Stimulated activated CD8-positive, alpha-beta memory T cell treated with anti-CD3 and anti-CD28 coated beads, Interleukin-15, amount 100 ng/mL, for 1 hour (primary cell): ENCODE measurements at places on chromosomes 7 and 10.

DNA sequence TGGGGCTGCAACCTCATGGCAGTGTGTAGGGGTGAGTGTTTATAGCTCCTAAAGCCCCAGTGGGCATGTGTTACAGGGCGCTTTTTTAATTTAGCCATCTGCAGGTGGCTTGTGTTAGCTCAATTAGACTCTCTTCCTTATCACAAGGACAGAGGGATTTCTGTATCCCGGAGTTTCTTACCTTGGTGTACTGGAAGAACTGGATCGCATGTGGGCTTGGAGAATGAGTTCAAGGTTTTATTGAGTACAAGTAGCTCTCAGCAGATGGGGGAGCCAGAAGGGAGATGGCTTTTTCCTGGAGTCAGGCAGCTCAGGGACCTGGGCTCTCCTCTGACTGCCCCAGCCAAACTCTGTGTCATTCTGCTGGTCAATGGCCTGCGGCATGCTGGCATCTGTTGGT, 153.5 kb upstream of the C7orf33 start:
- no peak for DNase-seq

DNA sequence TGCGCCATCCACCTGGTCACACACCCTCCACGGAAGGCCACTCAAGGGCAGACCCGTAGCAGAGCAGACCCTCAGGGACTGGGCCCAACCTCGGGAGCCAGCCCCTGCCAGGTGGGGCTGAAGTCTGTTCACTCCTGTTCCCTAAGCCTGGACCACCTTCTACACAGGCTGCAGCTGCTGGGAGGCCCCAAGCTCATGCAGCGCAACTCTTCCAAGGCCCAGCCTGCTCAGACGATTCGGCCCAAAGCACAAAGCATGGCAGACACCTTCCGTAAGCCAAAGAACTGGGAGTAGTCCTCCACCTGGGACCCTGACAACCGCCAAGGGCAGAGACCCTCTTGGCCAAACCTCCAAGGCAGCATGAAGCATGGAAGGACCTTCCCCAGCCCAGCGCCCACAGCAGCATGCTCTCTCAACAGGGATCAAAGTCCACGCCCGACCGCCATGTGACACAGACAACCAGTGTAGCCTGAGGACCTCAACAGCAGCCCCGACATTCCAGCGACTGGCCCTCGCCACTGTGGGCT, 11.5 kb downstream of the SHH start:
- no peak for DNase-seq

DNA sequence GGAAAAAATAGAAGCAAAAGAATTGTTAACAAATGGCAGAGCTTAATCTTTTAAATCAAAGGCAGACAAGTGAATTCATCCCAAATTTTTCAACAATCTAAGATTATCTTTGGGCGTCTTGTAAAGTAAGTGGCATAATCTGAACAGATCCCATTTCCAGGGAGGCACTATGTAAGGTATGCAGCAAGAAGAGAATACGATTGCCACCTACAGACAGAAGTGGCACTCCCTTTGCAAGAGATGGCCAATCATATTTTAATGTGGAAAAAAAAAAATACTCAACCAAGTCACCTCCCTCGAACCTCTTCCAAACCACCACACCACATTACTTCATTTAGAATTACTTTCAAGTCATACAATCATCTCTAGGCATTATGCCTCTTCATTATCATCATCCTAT, 4.0 kb downstream of the GFRA1 start:
- no peak for DNase-seq

DNA sequence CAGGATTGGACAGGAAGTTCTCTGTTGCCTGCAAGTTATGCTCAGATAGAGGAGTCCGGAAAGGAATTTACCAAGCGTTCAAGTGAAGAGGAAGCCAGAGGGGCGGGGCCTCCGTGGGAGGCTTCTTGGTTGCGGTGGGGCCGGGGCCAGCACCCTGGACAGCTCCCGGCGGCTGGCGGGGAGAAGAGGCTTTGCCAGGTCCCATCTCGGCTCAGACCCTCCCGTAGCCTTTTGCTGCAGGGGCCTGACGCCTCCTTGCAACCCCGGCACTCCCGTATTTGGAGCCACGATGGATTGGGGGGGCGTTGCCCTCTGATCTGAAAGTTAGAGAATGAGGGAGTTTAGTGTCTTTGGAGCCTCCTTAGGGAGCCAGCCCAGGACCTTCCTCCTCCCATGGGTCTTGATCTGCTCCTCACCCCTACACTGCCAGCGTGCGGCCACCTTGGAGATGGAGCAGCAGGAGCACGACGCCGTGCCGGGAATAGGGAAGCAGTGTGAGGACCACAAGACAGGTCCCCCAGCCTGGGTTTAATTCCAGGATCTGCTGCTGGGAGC, 3.1 kb upstream of the SLC18A3 start:
- peak; percentile 36 for DNase-seq

DNA sequence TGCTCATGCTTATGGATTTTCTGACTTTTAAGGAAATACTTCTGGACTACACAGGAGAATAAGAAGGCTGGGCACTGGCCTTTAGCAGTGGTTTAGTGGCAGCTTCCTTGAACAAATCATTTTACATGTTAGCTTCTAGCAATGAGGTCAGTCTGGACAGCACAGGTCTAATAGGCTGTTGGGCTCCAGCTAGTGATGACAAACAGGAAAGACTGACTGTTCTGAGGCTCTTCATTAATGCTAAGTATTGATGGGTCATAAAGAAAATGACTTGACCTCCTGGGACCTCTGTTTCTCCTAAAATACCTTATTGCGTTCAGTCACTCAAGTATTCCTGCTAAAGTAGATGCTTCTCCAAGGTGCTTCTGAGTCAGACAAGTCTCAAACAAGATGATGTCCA, 4.9 kb upstream of the RHOBTB1 start:
- DNase-seq = no peak

DNA sequence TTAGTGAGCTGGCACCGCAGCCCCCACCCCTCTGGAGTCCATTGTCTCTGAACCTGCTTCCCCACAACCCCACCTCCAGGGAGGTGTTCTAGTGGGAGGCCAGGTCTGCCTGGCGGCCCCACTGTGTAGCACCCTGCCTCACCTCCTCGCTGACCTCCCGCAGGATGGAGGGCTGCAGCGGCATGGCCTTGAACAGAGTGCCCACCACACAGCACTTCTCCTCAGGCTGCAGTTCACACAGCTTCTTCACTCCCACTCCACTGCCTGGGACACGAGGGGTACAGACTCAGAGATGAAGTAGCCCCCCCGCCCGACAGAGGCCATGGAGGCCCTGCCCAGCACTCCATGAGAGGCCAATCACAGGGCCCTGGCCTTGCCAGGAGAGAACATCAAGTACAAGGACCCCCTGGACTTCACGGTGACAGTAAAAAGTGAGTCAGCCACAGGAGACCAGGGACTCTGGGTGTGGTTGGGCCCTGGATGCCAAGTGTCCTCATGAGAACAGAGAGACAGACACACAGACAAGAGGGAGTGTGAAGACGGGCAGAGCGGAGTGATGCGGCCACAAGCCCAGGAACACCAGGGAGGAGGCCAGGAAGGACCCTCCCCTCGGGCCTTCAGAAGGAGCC, 5.4 kb downstream of the POLD2 start:
- DNase-seq = no peak

- no peak for DNase-seq
Observed at GRCh38 chr7:128891110-128891941, 19.2 kb downstream of the KCP start.

GRCh38 chr7:17152721-17153120, 145.7 kb upstream of the AHR start:
- no peak for DNase-seq

DNA sequence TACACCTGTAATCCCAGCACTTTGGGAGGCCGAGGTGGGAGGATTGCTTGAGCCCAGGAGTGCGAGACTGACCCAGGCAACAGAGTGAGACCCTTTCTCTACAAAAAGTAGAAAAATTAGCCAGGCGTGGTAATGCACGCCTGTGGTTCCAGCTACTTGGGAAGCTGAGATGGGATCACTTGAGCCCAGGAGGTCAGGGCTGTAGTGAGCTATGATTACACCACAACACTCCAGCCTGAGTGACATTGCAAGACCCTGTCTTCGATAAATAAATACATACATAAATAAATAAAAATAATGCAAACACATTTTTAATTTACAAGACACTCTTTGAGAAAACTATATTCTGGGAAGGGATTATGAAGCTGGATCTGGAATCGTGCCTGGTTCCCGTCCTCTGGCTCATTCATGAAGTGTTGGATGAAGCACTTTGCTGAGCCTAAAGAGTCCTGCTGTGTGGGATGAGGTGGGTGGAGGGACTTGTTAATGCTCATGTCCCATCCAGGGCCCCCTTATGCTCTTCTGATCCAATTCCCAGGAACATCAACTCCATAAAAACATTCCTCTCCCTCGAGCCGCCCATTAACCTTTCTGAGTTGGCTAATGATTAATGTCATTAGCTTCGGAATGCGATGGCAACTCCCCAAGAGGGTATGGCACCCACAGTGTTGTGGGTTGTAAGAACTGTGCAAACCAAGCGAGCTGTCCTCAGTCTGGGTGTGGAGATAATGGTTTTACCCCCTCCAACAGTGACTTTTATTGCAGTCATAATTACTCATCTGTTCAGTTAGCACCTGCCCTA, 236.3 kb downstream of the BAMBI start:
- DNase-seq = no peak

DNA sequence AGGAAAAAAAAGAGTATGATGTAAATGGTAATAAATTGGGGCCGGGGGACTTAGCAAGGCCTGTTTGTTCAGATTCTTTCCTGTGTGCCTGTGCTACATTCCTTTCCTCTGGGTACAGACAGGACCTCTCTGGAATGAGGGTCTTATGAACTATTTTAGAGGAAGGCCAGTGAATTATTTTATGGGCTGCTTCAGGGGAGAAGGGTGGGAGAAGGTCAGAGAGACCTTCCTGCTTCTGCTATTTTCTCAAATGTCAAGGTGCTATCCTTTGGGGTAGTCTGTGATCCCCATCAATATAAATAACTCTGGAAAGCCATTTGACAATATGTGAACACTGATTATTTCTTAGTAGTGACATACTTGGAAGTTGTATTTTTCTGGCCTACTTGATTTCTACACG, 426.5 kb downstream of the SH2D4B start:
- no peak for DNase-seq

GRCh38 chr10:33822774-33823173, 488.3 kb upstream of the NRP1 start:
- no peak for DNase-seq

DNA sequence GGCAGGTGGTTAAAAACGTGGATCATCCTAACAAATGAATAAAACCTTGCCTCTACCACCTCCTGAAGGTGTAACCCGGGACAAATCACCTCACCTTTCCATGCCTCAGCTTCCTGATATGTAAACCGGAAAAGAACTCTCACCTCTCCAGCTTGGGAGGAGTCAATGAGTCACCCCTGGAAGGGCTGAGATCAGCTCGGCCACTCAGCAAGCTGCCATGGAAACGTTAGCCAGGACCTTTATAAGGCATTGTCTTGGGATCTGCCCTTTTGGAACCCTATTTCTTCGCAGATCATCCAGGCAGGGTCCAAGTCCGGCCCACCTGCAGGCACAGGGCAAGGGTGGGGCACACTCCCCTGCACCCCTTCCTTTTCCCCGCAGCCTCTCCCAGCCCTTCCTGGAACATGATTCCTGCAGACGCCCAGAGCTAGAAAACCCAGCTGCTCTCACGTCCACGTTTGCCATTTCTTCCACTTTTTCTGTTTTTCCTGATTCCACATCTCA, 81.6 kb upstream of the PFKP start:
- DNase-seq = no peak

- no peak for DNase-seq
Observed at GRCh38 chr7:4687956-4688355, 5.9 kb downstream of the FOXK1 start.

DNA sequence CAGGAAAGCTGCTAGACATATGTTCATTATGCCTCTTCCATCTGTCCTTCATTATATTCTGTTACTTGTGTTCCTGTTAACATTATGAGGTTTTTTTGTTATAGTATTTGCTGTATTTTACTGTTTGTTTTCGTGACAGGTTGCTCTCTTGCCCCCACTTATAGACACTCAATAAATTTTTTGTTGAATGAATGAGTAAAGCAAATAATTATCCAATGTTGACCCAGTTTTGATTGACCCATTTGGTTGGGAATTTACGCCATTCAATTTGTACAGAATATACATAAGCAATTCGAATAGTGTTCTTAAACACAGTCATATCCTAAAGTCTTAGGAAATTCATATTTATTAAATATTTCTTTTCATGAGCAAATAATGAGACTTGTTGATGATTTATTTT, 11.8 kb downstream of the CCSER2 start:
- no peak for DNase-seq

GRCh38 chr7:33716581-33717477, 188.5 kb upstream of the BMPER start:
- DNase-seq = no peak

DNA sequence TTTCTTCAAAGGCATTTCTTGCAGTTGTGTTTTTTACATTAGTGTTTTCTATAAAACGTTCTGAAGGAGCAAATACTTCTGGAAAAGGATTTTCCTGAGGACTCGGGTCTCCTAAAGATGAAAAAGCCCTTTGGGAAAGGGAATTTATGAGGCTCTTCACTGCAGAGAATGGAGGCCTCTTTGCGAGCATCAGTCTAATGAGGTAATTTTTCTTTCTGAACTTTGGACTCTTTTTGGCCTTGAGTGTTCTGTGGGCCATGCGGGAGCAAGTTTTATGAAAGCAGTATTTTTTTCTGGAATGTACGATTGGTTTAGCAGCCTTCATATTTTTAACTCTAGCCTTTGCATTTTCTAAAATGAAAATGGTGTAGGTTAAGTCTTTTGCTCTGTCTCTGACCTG, 6.4 kb upstream of the ACBD5 start:
- DNase-seq = no peak

- no peak for DNase-seq
Observed at GRCh38 chr10:13189961-13190360, 28.6 kb downstream of the MCM10 start.

- DNase-seq = no peak
Observed at GRCh38 chr7:151925446-151926335, 30.6 kb upstream of the GALNTL5 start.
